Naive thymus-derived CD8-positive, alpha-beta T cell (primary cell): ENCODE measurements at places on chromosomes 3 and 15.

DNA sequence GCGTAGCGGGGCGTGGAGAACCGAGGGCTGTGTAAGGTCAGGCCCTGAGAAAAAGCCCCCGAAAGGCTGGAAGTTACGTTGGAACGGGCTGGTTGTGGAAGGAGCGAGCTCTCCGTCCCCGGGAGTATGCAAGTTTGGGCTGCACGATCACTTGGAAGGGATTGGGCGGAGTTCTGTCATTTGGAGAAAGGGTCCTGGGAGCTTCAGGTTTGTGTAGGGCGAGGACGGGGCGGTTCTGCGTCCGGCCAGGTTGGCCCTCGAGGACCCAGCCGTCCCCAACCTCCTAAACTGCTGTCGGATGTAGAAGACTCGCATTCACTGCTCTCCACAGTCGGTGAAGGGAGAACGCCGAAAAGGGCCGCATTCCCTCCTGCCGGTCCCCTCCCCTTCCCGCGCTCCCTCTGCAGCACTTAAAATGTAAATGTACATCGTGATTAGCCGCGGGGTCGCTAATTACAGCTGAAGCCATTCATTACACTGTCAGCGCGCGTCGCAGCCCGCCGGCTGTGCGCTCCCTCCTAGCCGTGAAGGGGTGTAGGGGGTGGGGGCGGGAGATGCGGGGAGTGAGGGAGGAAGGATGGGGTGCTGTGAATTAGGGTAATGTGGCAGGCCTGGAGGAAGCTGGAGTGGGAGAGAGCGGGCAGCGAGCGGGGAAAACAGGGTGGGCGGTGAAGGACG, 2.5 kb upstream of the RPP25 start:
- no peak for DNase-seq

GRCh38 chr15:65399997-65400396, 22.2 kb upstream of the IGDCC3 start:
- no peak for DNase-seq

DNA sequence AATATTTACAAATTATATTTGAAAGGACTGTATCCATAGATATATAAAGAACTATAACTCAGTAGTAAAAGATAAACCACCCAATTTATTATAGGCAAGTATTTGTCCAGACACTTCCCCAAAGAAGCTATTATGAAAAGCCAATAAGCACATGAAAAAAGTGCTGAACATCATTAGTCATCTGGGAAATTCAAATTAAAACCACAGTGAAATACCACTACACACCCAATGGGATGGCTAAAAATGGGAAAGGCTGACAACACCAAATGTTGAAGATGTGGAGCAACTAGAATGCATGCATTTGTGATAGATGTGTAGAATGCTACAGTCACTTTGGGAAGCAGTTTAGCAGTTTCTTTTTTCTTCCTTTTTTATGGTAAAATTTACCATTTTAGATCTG, 147.0 kb downstream of the PDE8A start:
- no peak for DNase-seq

DNA sequence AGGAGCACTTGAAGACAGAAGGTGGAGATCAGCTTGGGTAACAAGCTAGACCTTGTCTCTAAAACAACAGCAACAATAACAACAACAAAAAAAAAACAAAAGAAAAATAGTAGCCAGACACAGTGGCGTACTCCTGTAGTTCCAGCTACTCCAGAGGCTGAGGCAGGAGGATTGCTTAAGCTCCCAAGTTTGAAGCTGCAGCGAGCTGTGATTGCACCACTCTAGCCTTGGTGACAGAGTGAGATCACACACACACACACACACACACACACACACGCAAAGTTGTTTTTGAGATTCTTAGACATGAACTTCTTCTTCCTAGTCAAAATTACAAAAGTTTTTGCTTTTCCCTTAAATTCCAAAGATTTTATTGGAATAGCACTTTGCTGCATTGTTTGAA, 93.0 kb upstream of the IGSF10 start:
- DNase-seq: no peak

DNA sequence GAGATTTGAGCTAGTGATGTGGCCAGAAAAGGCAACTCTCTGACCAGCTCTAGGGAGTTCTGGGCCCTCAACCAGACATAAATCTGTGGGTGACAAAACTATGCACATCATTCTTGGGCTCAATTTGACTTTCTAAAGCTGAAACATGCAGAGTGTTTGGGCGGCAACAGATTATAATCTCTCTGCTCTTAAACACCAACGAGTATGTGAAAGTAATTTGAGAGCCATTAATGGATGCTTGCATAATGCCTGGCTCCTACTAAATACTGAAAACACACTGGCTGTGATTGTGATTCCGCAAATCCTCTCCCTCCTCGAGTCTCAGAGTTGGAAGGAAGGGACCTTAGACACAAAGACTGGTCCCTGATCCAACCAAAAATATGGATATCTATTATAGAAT, 186.7 kb downstream of the UACA start:
- DNase-seq: no peak

DNA sequence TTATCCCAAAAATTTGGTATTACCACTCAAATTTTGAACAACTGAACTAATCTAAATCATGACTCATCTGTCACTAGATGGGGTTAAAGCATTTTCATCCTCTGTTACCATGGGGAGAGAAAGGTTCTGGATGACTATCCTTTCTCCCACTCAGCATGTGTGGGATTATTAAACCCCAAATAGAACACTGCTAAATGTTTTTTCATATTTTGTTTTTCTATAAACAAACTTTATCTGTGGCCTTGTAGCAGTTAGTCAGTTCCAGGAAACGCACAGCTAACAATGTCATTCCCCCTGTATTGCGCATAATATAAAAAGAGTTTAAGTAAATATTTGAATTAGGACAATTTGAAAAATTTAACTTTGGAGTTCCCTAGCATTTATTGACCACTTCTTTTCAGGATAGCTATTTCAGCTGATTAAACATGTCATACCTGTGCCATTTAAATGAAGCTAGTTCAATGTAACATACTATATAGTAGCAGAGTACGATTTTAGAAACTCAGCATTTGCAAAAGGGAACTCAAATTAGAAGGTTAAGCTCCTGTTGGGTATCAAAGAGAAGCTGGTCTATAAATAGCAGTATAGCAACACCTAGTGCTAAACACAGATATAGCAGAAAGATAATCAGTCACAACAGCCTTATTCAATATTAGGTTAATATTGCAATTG, 9.2 kb upstream of the TMEM212 start:
- no peak for DNase-seq

GRCh38 chr3:22536541-22536940, 666.6 kb upstream of the UBE2E2 start:
- no peak for DNase-seq

DNA sequence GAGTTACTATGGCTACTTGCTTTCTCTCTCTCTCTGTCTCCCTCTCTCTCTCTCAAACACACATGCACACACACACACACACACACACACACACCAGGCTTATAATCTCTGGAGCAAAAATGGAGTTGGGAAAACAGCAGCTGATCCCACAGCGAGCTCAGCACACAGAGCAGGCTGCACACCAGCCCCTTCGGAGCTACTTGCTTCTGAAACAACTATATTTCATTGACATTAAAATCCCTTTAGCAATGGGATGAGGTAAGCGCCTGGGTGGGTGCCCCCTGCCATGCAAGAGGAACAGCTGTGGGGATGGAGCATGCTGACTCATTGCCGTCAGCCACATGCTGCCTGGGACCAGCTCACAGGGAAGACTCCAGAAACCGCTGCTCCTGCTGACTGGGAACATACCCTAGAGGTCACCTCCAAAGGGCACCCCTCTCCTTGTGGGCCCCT, 45.7 kb downstream of the B3GNT5 start:
- no peak for DNase-seq

DNA sequence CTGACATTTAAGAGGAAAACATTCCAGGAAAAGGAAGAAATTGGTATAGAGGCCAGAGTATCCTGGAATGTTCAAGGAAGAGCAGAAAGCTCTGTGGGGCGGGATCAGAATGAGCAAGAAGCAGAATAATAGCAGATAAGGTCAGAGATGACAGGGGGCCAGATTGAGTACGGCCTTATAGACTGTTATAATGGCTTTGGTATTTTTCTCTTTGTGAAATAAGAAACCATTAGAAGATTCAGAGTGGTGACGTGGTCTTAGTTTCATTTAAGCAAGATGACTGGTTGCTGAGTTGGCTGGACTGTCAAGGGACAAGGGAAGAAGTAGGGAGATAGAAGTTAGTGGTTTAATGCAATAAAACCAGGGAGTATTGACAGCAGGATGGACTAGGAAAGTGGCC, 218.3 kb upstream of the SOX2 start:
- no peak for DNase-seq

- no peak for DNase-seq
These were observed 68.8 kb downstream of the PLOD2 start for GRCh38 chr3:146092230-146092629.

GRCh38 chr15:45641999-45642932, 7.4 kb downstream of the SQOR start:
- DNase-seq: no peak

DNA sequence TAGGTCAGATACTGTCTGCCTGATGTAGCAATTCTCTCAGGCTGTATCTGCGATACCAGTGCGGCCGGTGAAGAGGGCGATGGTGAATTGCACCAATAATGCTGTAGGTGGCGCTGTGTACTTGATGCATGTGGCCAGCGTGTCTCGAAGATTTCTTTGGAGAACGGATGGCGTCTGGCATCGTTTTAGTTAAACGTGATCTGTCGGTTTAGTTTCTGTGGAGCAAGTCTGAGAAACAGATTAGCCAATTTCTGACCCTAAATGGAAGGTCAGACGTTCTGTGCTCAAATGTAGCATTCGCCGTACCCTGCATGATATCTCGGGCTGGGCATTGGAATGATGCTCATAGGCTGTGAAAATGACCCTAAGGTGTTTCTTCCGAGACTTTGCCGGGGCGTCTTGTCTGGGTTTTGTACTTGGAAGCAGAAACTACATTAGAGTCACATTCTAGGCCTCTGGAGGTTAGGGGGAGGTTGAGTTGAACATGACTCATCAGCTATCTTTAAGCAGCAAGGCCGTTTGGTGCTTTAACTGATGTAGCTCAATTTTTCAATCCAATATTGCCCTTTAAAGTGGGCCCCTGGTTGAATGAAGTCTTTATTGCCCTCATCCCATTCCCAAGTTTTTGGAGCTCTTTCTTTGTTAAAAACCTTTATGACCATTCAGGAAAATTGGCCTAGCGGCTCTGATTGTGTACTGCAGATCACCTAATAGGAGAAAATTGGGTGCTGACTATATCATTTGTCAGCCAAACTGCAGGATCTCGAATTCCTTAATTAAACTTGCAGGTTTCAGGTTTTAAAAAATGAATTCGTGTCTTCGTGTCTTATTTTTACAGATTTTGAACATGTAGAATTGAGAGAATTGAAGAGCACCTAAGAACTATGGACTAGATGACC, 80.0 kb downstream of the SQOR start:
- DNase-seq: no peak

- DNase-seq: no peak
These were observed 51.5 kb downstream of the MGLL start for GRCh38 chr3:127770671-127771355.

- no peak for DNase-seq
These were observed 93.2 kb downstream of the IQSEC1 start for GRCh38 chr3:12979947-12980487.

DNA sequence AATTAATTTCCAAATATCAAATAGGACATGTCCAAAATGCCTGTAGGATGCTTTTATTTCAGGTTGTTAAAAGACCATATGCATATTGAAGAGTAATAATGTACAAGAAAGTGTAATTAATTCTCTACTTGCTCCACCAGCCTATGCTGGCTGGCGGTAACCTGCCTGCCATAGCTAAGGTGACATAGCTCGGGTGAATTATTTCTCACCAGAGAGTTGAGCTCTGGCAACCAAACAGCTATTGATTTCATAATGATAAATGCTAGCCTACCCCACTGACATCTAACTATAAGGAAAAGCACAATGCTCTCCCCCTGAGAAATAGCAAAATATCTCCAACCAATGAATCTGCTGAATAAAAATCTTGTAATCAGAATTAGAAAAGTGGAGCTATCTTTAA, 48.9 kb downstream of the GADL1 start:
- no peak for DNase-seq

- no peak for DNase-seq
These were observed 18.2 kb downstream of the MRPL46 start for GRCh38 chr15:88448991-88449461.

DNA sequence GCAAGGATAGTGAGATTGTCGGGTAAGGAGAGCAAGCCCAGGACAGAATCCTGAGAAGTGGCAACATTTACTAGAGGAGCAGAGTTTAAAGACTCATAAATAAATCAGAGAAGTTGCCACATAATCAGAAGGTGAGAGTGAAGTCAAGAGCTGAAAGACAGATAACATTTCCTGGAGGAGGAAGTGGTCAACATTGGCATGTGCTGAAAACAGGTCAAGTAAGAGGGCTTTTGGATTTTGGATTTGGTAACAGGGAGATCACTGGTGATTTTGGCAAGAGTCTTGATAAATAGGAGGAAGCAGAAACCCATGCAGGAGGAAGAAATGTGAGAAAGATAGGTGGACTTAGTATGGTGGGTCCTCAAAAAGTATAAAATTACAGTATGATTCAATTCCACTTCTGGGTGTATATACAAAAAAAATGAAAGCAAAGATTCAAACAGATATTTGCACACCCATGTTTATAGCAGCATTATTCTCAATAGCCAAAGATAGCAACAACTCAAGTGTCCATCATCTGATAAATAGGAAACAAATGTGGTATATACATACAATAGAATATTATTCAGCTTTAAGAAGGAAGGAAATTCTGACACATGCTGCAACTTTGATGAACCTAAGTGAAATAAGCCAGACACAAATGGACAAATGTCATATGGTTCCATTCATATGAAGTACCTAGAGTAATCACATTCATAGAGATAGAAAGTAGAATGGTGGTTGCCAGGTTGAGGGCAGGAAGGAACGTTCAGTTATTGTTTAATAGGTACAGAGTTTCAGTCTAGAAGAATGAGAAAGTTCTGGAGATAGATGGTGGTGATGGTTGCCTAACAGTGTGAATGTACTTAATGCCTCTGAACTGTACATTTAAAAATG, 27.3 kb upstream of the MBNL1 start:
- DNase-seq: no peak

- DNase-seq: no peak
These were observed 263.4 kb upstream of the WNT5A start for GRCh38 chr3:55750525-55750924.

GRCh38 chr3:9500108-9501050, 53.2 kb downstream of the LHFPL4 start:
- DNase-seq: peak; percentile 59
